ENCODE measurements at places on chromosomes 3 and 15.

- peak; percentile 45 for ATAC-seq
These were observed 75.9 kb downstream of the BOC start for GRCh38 chr3:113287111-113287802.

- no peak for ATAC-seq
These were observed 49.9 kb downstream of the CLEC3B start for GRCh38 chr3:45075821-45076625.

DNA sequence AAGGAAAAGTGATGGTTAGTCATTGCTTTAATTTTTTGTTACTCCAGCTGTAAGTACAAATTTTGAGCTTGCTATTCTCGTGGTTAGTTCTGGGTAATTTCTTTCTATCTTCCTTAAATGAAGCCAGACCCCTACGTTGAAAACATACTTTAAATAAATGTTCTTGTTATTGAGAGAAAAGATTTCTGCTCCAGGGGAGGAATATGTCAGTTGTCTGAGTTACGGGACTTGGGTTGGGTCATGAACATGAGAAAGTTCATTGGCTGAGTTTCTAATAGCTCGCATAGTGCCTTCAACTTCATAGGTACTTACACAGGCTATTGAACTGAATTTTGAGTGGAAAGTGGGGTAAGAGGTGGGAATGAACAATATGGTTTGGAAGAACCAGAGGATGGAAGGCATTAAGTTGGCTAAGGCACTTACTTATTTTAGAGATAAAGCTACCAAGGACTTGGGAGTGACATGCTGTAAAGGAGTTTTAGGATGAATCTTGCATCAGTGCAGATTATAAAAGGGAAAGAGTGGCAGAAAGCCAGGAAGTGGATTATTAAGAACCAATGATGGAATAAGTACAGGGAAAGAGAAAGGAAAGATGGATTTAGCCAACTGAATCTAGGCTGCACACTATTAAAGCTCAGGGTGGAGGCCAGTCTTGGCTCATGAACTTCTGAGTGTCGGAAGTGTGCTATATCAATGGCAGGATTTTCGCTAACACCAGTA lies 1.4 kb downstream of the RPSA start:
- ATAC-seq, result no peak

- ATAC-seq, result 0 out of 3 replicates have a peak, but pooled peaks have one; percentile 30
These were observed 11.8 kb downstream of the TOP2B start for GRCh38 chr3:25652921-25653320.

GRCh38 chr3:35785234-35785888 lies 146.0 kb downstream of the ARPP21 start:
- ATAC-seq, result no peak

GRCh38 chr3:34140616-34141015 lies 342.2 kb downstream of the PDCD6IP start:
- no peak for ATAC-seq

- no peak for ATAC-seq
These were observed 45.3 kb upstream of the MAGEF1 start for GRCh38 chr3:184757022-184757651.

- no peak for ATAC-seq
These were observed 324.8 kb upstream of the CTDSPL start for GRCh38 chr3:37536840-37537239.

GRCh38 chr3:70919091-70919490 lies 606.7 kb upstream of the MDFIC2 start:
- no peak for ATAC-seq

- ATAC-seq, result no peak
These were observed 50.6 kb downstream of the MGLL start for GRCh38 chr3:127771746-127772145.

- peak; percentile 0 for ATAC-seq
These were observed 1.3 kb upstream of the TNIK start for GRCh38 chr3:171461525-171461917.

GRCh38 chr3:183653209-183654064 lies 18.0 kb downstream of the KLHL24 start:
- no peak for ATAC-seq

- ATAC-seq, result no peak
These were observed 10.6 kb upstream of the P3H2 start for GRCh38 chr3:190131329-190131728.

GRCh38 chr3:112649478-112649735 lies 8.5 kb upstream of the CCDC80 start:
- ATAC-seq, result no peak

GRCh38 chr3:139560411-139560810 lies 20.9 kb upstream of the RBP1 start:
- no peak for ATAC-seq

- no peak for ATAC-seq
These were observed 120.2 kb downstream of the LRRC28 start for GRCh38 chr15:99371180-99372103.

GRCh38 chr3:189041482-189042090 lies 130.2 kb upstream of the TPRG1 start:
- peak; percentile 85 for ATAC-seq

DNA sequence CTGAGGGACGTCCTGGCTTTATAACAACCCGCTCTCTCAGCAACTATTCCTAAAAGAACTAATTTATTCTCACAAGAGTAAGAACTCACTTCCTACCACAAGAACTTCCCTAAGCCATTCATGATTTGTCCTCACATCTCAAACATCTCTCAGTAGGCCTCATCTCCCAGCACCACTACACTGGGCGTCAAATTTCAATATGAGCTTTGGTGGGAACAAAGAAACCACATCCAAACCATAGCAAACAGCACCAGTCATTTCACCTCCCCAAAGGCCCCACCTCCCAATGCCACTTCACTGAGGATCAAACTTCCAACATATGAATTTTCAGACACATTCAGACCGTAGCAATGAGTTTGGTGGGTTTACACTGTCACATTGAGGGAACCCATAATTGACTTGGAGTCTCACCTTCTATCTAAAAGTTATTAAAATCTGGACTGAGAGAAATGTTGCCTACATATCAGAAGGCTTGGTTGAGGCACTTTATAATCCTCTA lies 116.4 kb upstream of the AGBL1 start:
- ATAC-seq, result no peak

- ATAC-seq, result peak; percentile 31
These were observed 9.2 kb downstream of the IGF2BP2 start for GRCh38 chr3:185815391-185816282.

- no peak for ATAC-seq
These were observed 112.5 kb downstream of the SRGAP3 start for GRCh38 chr3:9136746-9137465.

DNA sequence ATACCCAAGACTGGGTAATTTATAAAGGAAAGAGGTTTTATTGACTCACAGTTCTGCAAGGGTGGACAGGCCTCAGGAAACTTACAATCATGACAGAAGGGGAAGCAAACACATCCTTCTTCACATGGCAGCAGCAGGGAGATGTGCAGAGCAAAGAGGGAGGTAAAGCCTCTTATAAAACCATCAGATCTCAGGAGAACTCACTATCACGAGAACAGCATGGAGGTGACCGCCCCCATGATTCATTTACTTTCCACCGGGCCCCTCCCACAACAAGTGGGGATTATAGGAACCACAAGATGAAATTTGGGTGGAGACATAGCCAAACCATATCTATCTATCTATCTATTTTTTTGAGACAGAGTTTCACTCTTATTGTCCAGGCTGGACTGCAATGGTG lies 5.4 kb downstream of the GDPGP1 start:
- no peak for ATAC-seq

DNA sequence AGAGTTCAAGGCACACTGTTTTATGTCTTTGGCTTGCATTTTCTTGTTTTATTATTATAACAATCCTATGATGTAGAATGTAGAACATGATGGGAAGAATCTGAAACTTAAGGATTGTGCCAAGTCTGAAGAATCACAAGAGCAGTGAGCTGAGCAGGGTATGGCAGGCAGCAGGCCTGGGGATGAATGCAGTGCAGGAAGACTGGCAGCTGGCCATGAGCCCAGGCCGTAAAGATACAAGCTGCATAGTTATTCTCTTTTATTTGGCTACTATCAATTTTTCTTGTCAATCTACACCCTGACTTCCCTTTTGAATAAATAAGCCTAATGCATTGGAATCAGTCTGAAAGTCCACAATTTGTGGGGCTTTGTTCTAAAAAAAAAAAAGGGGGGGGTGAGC lies 89.6 kb upstream of the ARPP21 start:
- no peak for ATAC-seq

GRCh38 chr3:25120665-25121064 lies 307.4 kb upstream of the RARB start:
- ATAC-seq, result no peak

- ATAC-seq, result no peak
These were observed 229.0 kb downstream of the SOX2 start for GRCh38 chr3:181940703-181941102.

DNA sequence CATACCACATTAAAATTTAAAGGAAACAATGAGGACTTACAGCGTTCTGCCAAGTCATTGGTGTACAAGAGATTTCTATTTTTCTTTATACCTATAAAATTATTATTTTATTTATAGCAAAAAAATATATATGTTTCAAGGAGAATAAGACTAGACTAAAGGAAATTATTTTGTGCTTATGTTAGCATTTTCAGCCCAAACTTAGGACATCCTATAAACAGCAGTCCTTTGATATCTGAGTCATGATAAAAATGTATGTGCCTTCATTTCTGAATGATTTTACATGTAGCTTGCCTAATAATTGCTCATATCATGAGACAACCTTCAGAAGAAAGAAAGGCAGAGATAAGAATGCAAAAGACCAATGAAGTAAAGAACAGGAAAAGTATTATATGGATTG lies 16.7 kb upstream of the CPA3 start:
- ATAC-seq, result no peak

DNA sequence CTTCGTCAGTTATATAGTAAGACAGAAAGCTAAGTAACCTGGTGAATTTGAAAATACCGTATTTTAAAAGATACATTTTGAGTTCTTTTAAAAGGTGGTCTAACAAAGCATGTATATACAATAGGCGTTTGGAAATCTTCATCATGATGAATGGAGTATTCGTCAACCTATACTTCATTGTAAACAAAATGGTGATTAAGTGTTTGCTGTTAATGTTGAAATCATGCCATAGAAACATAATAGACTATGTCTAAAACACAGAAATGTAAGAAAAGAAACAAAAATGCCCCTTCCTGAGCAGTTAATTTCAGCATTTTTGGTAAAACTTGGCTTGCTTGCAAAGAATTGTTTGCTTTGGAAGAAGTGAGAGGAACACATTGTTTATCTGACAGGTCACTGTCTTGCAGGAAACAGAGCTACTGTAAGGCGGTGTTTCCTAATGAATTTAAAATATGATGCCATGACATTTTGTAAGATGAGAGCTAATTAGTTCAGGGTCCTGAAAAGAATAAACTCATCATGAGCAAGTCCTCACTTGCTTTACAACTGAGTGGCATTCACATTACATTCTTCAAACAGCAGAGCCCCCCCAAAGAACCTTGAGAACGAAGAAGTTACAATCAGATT lies 126.7 kb downstream of the SERPINI1 start:
- ATAC-seq, result no peak

- no peak for ATAC-seq
These were observed 29.8 kb downstream of the ACAN start for GRCh38 chr15:88832820-88833730.

DNA sequence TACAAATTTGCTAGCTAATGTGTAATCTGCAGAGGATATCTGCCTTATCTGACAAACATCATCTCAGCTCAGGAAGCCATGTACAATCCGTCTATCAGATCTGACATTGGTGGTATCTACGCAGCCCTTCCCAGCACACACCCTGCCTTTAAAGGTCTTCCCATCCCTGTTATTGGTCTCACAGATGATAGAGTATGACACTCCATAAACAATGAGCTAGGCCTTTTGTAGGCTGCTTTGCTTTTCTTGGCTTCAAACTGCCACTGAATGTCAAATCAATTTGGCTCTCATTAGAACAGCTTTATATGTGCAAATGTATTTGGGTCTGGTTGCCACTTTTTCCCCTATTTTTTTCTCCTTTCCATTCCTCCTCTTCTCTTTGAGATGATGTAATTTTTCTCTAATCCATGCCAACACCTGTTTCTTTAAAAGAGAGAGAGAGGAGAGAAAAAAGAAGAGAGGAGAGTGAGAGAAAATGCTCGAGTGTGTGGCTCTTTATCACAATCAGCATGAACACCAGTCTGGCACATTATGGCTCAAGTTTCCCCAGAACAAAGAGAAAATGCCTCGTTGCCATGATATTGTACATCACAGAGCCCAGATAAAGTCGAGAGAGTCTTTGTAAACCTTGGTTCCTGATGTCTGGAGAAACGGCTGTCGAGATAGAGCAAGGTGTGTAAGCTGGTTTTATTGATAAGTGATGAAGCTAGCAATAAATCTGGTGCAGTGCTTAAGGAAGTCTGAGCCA lies 80.8 kb upstream of the DPH6 start:
- ATAC-seq, result peak; percentile 97

- ATAC-seq, result no peak
These were observed 205.6 kb downstream of the CADM2 start for GRCh38 chr3:85164436-85164835.

- ATAC-seq, result peak; percentile 93
These were observed 188.9 kb upstream of the MEIS2 start for GRCh38 chr15:37289109-37289765.

GRCh38 chr15:98889930-98890695 lies 117.5 kb downstream of the PGPEP1L start:
- ATAC-seq, result peak; percentile 82

GRCh38 chr15:77506311-77507142 lies 85.8 kb downstream of the HMG20A start:
- ATAC-seq, result no peak

DNA sequence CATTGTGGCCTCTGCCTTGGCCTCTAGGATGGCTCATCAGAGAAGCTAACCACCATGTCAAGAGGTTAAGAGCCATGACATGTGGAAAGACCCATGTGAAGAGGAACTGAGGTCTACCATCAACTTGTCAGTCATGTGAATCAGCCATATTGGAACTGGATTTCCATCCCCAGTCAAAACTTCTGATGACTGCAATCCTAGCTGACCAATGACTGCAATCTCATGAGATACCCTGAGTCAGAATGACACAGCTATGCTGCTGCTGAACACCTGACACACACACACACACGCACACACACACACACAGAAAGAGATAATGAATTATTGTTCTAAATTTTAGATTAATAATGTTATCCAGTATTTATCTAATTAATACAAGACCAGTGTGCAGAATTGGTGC lies 337.5 kb upstream of the LMCD1 start:
- ATAC-seq, result no peak

Measured in SK-N-SH treated with all-trans-retinoic acid at 6 μM for 48 hours (cell line).